Stimulated activated CD4-positive, alpha-beta T cell treated with anti-CD3 and anti-CD28 coated beads, Interleukin-15, amount 100 ng/mL, for 48 hours (primary cell): ENCODE measurements at places on chromosomes 16 and 17.
A peak's percentile ranks its signal among the peaks of the same experiment; 100 is the strongest.

DNA sequence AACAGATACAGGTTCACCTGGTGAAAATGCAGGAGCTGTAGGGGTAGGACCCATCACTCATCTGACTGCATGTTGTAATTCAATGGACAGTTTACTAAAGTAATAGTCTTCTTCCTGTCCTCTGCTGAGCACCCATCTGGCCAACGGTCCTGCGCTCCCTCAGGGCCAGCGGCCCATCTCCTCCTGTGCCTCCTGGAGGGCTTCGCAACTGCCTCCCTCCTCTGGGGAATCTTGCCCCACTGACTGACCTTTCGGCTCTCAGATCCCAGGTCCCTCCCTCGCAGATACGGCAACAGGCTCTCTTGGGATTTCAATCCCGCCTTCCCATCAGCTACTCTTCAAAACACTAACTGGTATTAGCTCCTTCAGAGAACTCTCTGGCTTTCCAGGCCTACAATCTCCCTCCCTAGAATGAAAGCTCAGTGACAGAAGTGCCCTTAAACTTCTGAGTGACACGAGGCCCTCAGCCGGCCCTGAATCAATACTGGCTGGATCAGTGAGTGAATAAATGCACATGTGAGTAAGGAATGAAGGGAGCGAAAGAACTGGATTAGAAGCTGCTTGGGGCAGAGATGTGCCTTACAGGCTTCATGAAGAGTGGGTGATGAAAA lies 1.3 kb downstream of the PEMT start:
- no peak for DNase-seq

GRCh38 chr17:42183741-42184711 lies 1.2 kb downstream of the HCRT start:
- peak; percentile 63 for DNase-seq

DNA sequence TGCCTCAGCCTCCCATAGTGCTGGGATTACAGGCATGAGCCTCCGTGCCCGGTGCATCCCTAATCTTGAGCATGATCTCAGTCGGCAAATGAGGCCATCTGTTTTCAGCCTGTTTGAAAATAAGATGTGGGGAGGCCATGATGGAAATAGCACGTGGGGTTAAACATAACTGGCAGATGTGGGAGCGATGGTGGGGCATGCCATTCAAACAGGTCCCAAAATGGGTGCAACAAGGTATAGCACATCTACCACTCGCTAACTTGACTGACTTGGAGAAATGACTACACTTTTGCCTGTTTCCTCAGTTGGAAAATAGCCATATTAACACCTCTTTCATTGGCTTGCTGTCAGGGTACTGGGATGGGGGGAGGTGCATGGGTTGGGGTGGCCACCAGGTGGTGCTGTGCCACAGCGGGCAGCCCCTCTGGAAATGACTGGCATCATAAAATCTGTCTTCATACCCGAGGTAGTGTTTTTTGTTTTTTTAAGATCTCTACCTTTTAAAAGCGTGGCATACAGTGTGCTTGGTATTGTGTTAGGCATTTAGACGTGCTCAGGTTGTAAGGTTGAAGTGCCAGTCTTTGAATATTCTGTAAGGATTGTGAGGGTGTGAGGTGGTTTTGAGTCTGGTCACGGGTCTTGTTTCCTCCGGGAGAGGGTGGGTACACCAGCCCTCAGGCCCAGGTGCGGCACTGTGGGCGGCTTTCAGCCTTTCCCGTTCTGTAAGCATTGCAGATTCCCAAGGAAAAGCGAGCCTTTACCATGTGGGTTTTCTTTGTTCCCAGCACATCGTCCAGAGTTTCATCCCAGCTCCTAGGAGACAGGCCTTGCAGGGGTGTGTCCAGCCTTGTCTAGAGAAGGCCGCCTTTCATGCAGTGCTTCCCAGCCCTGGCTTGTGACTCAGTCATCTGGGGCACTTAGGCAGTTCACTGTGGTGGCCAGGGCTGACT lies 2.9 kb upstream of the TTYH2 start:
- DNase-seq = peak; percentile 60

GRCh38 chr16:66551788-66552285 lies 539 bp upstream of the CKLF start:
- DNase-seq = no peak

- no peak for DNase-seq
These were observed 41.6 kb upstream of the METRNL start for GRCh38 chr17:83037874-83038165.
